ENCODE measurements at places on chromosomes 7 and 10.

GRCh38 chr10:105473170-105473569 lies 832.1 kb downstream of the SORCS3 start:
- no peak for DNase-seq

DNA sequence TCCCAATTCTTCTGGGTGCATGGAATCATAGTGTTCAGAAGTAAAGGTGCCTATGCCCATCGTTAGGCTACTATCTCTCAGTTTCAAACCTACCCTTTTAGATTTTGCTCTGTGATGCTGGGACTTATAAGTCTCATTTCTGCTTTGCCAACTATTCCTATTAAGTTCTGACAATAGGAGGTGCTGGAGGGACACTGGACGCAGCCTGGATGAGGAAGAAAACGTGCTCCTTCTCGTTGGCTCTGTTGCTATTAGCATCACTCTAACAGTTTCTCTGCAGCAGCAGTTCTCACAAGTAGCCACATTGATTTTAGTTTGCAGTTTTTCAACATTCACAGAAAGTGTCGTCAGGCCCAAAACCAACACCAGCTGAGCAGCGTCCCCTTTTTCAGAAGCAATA lies 72.4 kb downstream of the ABCC2 start:
- peak; percentile 51 for DNase-seq

- DNase-seq, result no peak
These were observed 11.0 kb downstream of the RHBDD2 start for GRCh38 chr7:75889826-75890225.

GRCh38 chr7:151839451-151839921 lies 37.4 kb downstream of the PRKAG2 start:
- DNase-seq, result no peak

- no peak for DNase-seq
These were observed 43.6 kb upstream of the DPYSL4 start for GRCh38 chr10:132143162-132143561.

GRCh38 chr7:159139202-159139601 lies 5.5 kb downstream of the VIPR2 start:
- no peak for DNase-seq

DNA sequence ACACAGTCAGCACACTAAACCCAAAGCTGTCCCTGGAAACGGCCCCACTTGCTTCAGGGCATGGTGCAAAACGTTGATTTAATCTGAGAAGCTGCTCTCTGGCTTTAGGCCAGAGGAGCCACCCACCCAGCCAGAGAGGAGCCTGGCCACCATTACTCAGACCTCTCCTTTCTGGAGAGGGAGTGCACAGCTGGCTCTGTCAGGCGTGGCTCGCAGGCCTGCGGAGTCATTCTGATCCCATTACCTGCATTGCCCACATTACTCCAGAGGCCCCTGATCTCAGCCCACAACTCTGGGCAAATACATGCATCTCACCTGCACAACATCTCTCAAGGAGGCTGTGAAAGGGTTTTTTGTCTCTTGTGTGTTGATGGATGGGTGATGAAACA lies 370.0 kb upstream of the IGFBP3 start:
- peak; percentile 63 for DNase-seq
